ENCODE measurements at places on chromosomes 12 and 14.

- no peak for DNase-seq
These were observed 1117.0 kb downstream of the FLRT2 start for GRCh38 chr14:86646696-86647690.

DNA sequence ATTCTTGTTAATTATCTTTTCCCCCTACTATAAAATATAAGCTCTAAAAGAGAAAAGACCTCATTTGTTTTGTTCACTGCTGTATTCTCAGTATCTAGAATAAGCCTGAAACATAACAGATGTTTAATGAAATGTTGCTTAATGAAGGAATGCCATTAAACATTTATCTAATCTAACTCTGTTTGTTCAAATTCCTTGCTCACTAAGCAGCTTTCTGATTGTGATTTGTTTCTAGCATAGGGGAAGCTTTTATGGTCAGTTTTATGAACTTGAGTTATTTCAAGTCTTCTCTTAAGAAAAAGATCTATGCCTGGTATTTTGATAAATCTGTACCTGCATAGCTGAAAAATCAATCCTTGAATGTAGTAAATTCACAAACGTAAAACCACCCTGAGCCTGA is 308.6 kb downstream of the CCDC91 start:
- no peak for DNase-seq

GRCh38 chr14:105348169-105348944 is 33.8 kb downstream of the PACS2 start:
- no peak for DNase-seq

DNA sequence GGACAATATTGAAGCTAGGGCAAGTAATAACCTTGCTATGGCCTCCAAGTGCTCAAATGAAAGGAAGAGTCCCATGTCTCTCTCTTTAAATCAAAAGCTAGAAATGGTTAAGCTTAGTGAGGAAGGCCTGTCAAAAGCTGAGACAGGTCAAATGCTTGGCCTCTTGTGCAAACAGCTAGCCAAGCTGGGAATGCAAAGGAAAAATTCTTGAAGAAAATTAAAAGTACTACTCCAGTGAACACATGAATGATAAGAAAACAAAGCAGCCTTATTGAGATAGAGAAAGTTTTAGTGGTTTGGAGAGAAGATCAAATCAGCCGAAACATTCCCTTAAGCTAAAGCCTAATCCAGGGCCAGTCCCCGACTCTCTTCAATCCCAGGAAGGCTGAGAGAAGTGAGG is 84.1 kb upstream of the PLEKHA5 start:
- no peak for DNase-seq

GRCh38 chr12:21939435-21939834 is 1.8 kb downstream of the ABCC9 start:
- DNase-seq: no peak

GRCh38 chr12:54341378-54342300 is 16.7 kb downstream of the COPZ1 start:
- DNase-seq: no peak

DNA sequence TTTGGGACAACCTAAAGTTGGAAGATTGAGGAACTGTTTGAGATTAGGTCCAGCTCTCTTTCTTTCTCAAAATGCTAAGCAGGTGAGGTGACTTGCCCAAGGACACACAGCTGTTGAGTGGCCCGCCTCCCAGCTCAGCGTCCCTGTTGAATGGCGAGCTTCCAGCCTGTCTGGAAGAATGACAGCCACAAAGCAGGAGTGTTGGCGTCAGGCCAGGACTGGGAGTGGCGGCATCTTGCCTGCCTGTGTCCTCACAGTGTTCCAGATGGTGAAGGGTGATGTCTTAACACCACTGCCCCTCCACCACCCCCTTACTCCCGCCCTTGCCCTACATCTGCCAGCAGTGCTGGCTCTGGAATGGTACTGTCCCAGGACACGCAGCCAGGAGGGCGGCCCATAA is 4.4 kb upstream of the CEBPE start:
- DNase-seq: no peak

GRCh38 chr14:57329833-57330232 is 60.6 kb upstream of the NAA30 start:
- DNase-seq: no peak

GRCh38 chr12:12244341-12244740 is 22.5 kb downstream of the LRP6 start:
- DNase-seq: no peak

- no peak for DNase-seq
These were observed 233.0 kb downstream of the EGLN3 start for GRCh38 chr14:33717866-33718265.

GRCh38 chr12:130086248-130086647 is 76.0 kb upstream of the FZD10 start:
- no peak for DNase-seq

DNA sequence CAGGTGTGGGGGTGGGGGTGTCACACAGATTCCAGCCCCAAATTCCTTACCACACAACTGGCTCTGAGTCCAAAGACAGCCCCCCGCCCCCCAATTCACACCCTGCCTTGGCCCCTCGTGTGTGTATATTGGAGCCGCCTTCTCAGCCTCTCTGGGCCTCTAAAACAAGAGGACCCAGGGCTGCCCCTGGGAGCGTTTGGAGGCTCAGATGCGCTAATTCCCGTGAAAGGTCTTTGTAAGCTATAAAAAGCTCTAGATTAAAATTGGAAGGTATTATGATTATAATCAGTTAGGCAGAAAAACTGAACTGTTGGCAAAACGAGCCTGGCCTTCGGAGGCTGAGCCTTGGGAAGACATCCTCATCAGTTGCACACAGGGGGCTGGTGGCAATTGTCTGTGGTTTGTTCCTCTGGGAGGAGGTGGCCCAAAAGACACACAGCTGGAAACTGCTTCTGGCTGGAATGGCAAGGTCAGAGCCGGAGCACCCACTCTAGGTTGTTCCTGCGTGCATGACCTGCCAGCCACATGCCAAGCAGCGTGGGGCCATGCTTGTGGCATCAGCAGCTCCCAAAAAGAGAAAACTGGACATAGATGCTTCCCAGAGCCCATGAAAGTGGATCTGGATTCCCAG is 118.5 kb downstream of the PHETA1 start:
- no peak for DNase-seq

- no peak for DNase-seq
These were observed 127.3 kb upstream of the SLC38A2 start for GRCh38 chr12:46499901-46500300.

DNA sequence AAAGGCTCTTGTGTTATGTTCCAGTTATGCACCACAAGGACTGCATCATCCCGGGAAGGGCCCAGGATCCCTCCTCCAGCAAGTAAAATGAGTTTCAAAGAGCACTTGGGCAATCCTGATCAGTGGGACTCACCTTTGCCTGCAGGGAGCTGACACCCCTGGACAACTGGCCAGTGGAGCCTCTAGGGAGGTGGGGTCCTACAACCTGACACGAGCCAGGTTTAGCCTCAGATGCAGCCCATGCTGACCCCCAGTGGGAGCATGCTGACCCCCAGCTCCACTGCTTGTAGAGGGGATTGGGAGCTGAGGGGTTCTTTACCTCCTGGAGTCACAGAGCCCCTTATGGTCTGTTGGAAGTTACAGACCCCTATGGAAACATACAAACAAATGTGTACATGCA is 365.8 kb downstream of the CACNA1C start:
- DNase-seq: no peak

DNA sequence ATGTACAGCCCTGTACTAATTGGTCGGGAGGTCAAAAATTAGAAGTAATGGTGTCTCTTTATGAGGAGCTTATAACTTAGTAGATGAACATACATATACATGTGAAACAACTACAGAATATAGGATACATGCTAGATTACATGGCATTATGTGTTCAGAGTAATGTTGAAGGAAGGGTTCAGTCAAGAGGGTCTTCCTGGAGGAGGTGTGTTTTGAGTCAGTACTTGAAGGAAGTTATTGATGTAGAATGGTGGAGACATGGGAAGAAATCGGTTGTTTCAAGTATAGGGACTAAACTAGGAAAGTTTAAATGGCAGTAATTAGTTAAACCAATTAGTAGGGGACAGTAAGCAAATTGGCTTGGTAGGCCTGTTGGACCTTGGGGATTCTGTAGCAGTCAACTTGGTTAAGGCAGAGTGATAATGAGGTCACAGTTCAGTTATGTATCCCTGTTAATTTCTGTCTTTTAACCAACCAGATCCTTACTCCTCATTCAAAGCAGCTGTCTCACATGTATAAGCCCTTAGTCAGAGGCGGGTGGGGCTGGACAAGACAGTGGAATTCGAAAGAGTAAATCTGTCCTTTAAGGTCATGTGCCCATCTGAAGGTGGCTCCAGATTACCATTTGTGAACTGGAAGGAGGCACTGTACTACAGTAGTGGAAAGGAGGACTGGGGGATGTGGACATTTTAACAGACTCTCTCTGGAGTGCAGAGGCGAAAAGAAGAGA is 3.5 kb upstream of the ANKRD52 start:
- no peak for DNase-seq

- no peak for DNase-seq
These were observed at the start of gene TTC9 for GRCh38 chr14:70641548-70642302. TSS of gene TTC9 (plus strand) at chr14:70641916. CDS start at chr14:70642130, 214 bp downstream.

- DNase-seq: no peak
These were observed 81.0 kb upstream of the HOXC13 start for GRCh38 chr12:53857666-53858065.

GRCh38 chr12:74579446-74579845 is 41.8 kb downstream of the ATXN7L3B start:
- no peak for DNase-seq

GRCh38 chr12:132015686-132016430 is 66.1 kb downstream of the EP400 start:
- no peak for DNase-seq

- DNase-seq: no peak
These were observed 7.1 kb downstream of the NUAK1 start for GRCh38 chr12:106131676-106132075.

- no peak for DNase-seq
These were observed 76.6 kb downstream of the HSPB8 start for GRCh38 chr12:119255314-119255713.

DNA sequence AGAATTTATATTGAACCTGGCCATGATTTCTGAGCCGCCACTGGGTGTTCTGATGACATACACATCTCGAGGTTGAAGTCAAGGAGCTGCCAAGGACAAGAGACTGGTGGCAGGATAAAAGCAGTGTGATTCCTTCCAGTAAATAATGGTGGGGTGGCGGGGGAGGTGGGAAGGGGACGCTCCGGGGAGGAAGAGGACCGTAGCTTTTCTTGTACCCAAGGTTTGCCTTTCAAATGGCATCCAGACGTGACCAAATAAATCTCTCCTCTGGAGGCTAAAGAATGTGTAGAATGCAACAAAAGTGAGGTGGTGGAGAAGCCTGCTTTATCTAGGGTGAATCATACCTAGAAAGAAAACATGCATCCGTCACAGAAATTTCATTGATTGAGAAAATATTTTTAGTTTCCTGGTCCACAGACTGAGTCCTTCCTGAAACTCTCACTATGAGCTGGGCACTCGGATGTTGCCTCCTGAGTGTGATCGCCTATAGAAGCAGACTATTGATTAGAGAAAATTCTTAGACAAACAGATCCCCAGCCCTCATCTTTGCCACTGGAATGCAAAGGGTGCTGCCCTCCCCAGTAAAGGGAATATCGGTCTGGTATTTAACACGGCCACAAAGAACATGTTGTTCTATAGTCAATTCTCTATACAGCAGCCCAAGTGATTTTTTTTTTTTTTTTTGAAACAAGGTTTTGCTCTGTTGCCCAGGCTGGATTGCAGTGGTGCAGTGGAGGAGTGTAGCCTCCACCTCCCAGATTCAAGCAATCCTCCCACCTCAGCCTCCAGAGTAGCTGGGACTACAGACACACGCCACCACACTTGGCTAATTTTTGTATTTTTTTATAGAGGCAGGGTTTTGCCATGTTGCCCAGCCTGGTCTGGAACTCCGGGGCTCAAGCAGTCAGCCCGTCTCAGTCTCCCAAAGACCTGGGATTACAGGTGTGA is 112.1 kb downstream of the DPF3 start:
- no peak for DNase-seq

DNA sequence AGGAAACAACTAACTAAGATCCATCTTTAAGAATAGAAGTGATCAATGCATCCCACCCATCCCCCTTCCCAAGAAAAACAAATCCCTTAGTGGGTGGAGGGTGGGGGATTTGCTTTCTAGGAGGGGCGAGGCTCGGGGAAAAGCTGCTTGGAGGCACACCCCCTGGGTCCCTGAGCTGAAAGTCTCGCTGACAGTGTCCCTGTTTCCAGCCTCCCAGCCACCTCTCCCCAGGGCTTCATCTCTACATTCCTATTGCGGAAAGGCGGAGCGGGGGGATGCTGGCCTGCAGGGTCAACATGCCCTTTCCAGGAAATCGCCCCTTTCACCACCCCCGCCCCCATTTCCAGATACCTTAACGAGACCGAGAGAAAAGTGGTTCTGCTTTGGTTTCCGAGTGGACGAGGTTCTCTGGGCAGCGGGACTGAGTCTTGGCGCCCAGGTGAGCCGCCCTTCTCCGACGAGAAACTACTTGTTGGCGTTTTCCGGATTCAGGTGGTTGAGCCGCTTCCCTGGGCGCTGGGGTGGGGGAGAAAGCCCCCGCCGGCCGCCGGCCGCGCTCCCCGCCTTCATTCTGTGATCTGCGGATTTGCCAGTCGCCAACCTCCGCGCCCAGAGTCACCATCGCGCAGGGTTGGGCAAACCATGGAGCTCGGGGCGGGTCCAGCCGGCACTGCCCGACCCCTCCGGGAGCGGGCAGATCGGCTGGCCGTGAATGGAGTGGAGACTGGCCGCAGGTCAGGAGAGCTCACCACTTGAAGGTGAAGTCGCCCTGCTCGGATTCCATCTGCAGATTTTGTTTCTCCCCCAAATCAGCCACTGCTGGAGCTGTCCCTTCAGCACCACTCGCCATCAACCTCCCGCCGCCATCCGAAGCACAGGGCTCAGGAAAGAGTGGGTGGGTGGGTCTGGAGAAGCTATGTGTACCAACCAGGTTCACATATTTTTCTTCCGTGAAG is 505 bp downstream of the KCNC2 start:
- no peak for DNase-seq

DNA sequence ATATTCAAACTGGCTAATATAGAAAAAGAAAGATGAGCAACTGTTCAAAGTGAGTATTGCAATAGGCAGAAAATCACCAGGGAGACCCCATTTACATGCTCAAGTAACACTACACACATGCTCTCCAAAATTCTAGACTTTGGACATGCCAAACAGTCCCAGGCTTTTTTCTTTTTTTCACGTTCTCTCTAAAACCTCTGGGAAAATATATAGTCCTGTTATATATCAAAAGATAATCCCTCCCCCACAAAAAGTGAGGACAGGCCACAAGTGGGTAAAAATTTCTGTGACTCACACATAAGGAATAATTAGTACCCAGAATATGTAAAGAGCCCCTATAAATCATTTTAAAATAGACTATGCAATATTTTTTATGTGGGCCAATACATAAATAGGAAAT is 55.2 kb downstream of the EFCAB11 start:
- DNase-seq: no peak

Data from stimulated activated CD4-positive, alpha-beta T cell treated with anti-CD3 and anti-CD28 coated beads, Interleukin-1b, Interleukin-23, amount 100 ng/mL, for 24 hours (primary cell).